Pancreas (tissue), 10 donors: ENCODE measurements at places on chromosomes 1 and 21. TPM values are rescaled to one million over a fixed set of nuclear protein-coding genes. Genes with fewer than 3 reads are reported as not detected.

DNA sequence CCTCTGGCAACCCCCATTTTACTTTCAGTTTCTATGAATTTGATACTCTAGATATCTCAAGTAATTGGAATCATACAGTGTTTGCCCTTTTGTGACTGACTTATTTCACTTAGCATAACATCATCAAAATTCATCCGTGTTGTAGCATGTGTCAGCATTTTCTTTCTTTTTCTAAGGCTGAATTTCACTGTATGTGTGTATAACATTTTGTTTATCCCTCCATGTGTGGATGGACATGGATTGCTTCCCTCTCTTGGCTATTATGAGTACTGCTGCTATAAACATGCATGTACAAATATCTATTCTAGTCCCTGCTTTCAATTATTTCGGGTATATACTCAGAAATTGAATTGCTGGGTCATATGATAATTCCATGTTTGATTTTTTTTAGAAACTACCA, 97.3 kb downstream of the MAP3K21 start:
- no peak for DNase-seq

HENMT1 gene
- total RNA-seq = 2.6 TPM

GRCh38 chr1:55337801-55338447, 122.8 kb upstream of the USP24 start:
- DNase-seq = peak; percentile 11

DNA sequence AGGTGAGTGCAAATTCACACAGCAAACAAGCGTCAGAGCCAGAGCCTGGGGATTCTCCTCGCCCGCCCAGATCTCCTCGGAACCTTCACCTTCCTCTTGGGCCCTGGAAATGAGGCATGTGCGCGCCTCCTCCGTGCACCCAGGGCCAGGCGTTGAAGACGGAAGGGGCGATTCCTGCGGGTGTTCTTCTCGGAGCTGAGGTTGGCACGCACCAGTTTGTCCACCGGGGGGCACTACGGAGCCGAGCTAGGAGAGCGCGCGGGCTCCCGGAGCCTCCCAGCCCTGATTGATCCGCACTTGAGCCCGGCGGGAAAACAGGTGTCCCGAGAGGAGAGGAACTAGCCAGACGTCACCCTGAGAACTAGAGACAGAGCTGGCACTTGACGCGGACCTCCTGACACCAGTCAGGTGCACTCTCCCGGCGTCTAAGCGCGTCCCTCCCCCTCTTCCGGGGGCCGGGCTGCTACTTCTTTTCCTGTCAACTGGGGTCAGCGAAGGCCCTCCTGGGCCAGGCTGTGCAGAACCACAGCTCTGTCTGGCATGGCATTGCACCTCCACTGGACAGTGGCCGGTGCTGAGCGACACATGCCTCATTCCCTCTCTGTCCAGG, 18.3 kb upstream of the SERINC2 start:
- DNase-seq = peak; percentile 89

GRCh38 chr1:7120863-7121621, 335.8 kb downstream of the CAMTA1 start:
- peak; percentile 18 for DNase-seq
